Skin of body (tissue), 3 donors: ENCODE measurements at places on chromosomes 16 and 17. TPM values are rescaled to one million over a fixed set of nuclear protein-coding genes. Genes with fewer than 3 reads are reported as not detected.

Gene KCNG4
- total RNA-seq, result not detected

- DNase-seq, result no peak
Observed at GRCh38 chr17:57677858-57678257, 67.2 kb downstream of the CCDC182 start.

- no peak for DNase-seq
Observed at GRCh38 chr16:72837846-72838585, 209.9 kb downstream of the ZFHX3 start.

DNA sequence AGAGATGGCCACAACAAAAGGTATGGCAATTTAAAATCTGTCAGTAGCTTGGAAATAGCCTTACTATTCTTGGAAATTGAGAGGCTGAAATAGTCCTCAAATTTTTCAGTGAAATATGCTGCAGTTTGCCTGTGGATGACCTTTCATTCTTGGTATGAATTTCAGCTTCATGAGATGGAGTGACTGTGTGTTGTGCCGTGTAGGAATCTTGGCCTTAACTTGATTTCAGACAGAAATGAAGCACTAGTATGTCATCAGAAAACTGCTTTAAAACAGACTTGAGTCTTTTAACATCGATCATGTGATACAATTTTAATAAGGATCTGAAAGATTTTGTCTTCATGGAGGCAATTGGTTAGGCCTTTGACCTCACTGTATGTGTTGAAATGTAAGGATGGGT lies 247.2 kb downstream of the CNTNAP4 start:
- DNase-seq, result no peak

Gene SRSF2
- 99.6 TPM for total RNA-seq

GRCh38 chr17:2064147-2064489 lies 9.2 kb downstream of the HIC1 start:
- no peak for DNase-seq

- DNase-seq, result no peak
Observed at GRCh38 chr17:45648642-45649041, 135.5 kb upstream of the CRHR1 start.

DNA sequence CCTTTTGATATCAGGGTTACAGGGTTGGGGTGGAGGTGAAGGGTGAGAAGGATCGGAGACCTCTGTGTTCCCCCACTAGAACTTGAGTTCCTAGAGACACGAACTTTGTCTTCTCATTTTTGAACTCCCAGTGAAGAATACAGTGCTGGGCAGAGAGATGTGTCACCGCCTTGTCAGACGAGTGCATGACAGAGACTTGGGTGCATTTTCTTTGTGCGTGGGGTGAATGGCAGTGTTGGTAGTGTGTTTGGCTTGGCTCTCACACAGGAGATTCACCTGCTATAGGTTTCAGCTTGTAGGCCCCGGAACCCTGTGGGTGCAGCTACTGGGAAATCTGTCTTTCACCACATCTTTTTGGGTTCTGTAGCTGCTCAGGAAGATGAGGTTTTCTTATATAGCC lies 40.0 kb upstream of the CCR7 start:
- no peak for DNase-seq

Gene CDYL2
- total RNA-seq, result 2.8 TPM

Gene RAB26
- total RNA-seq, result 1.6 TPM

DNA sequence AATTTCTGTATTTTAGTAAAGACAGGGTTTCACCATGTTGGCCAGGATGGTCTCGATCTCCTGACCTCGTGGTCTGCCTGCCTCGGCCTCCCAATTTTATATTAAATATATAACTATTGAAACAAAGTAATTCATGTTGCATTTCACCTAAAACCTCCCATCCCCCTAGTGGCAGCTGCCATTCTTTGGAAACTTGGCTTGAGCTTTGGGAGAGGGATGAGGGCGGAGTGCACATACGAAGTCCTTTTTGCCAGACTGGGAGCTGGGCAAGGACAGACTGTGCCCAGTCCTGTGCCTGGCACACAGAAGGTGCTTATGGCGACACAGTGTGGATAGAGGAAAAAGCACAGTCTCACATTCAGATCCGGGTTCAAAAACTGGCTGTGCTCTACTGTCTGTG lies 83.8 kb downstream of the NETO2 start:
- no peak for DNase-seq

DNA sequence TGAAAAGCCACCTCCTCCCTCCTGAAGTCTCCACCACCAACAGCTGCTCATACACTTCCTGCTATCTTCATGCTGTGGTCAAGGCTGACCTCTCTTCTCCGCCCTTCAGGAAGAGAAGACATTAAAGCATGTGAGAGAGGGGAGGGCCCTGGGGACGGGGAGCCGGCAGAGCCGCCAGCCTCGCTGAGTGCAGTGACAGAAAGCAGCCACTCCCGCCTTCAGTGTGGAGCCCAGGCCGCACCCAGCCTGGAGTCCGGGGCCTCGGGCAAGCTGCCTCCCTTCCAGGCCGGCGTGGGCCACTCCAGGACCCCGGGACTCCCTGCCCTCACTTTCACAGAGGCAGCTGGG lies 94.7 kb upstream of the TNRC6C start:
- DNase-seq, result no peak

Gene IL17C
- total RNA-seq, result 0.39 TPM

GRCh38 chr16:74657870-74658642 lies 8.6 kb downstream of the RFWD3 start:
- DNase-seq, result no peak

GRCh38 chr16:12901204-12901596 lies 198 bp upstream of the SHISA9 start:
- DNase-seq, result no peak

Gene MYOCD
- total RNA-seq, result 1.9 TPM

Gene BLMH
- total RNA-seq, result 59.2 TPM

DNA sequence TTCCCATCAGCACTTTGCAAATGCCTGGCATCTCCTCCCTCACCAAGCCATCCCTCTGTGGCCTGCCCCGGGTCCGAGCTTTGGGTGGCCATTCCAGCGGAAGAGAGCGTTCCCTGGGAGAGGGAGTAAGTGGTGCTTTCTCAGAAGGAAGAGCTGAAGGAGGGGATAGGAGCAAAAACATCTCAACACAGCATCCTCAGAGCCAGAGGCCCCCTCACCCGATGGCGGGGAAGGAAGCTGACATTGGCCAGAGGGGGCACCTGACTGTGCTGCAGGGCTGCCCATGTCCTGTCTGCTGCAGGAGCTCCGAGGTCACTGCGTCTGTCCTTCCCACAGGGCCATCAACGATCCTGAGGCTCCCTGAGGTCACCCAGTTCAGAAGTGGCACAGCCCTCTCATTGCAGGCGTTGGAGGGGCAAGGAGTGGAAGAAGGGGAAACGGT lies 427 bp upstream of the TLCD3B start:
- DNase-seq, result no peak

Gene NPIPB8
- total RNA-seq, result 1.7 TPM

Gene LITAFD
- total RNA-seq, result not detected

Gene C16orf78
- total RNA-seq, result not detected

DNA sequence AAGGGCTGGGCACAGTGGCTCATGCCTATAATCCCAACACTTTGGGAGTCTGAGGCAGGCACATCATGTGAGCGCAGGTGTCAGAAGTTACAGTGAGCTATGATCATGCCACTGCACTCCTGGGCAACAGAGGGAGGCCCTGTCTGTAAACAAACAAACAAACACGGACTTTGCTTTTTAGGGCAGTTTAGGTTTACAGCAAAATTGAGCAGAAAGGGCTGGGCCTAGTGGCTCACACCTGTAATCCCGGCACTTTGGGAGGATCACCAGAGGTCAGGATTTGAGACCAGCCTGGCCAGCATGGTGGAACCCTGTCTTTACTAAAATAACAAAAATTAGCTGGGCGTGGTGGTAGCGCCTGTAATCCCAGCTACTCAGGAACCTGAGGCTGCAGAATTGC lies 3.3 kb upstream of the CARHSP1 start:
- no peak for DNase-seq

DNA sequence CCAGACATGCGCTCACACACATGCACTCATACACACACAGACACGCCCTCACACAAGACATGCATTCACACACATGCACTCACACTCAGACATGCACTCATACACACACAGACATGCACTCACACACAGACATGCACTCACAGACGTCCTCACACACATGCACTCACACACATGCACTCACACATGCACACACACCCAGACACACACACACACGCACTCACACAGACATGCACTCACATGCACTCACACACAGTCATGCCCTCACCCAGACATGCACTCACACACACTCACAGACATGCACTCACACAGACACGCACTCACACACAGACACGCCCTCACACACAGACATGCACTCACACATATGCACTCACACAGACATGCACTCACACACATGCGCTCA lies 2.1 kb upstream of the ZNF469 start:
- DNase-seq, result no peak

Gene ARL4D
- 16.4 TPM for total RNA-seq
